Suppressor macrophage (primary cell): ENCODE measurements at places on chromosomes 5 and 9.

DNA sequence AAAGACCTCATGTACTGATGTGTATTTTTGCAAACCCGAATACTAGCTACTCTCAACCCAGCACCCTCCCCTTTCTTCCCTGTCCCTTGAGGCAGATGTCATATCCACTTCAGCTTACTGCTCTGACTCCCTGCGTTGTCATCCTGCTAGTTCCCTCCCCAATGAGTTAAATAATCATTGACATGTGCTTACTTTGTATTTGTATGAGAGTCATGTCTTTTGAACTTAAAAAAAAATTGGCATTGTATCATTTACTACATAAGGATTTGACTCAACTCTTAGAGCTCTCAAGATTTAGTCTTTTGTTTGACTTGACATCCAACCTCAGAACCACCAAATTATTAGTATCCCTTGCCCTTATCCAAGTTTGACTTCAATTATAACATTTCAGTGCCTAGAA is 219.7 kb upstream of the TUT7 start:
- DNase-seq = no peak

DNA sequence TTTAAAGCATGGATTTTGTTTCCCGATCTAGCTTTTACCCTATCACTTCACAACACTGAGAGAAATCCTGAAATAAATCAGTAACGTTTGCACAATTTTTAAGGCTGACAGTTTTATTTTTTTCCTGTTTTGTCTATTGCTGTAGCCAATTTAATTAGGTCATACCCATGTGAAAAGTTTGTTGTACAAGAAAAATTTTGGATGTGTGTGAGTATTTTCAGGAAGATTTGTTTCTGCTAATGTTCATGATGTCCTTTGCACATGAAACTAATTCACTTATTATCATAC is 237.8 kb downstream of the ARRDC3 start:
- no peak for DNase-seq

GRCh38 chr9:133715295-133715865 is 22.8 kb downstream of the SARDH start:
- DNase-seq = no peak

DNA sequence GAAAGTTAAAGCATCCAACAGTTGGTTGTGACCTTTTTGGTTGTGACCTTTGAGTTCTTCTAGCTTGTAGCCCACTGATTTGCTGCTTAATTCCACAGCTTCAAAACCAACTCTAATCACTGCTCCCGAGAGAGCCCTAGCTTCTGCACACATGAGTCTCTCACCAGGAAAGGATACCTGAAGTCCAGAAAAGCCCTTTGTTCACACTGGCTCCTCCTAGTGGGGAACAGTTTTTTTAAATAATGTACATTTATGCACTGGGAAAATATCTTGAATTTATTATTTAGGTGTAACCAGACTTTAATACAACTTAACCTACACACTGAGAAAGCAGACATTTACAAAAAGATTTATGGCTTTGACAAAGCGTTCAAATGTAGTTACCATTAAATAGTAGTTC is 120.2 kb upstream of the CCDC152 start:
- DNase-seq = peak; percentile 12

DNA sequence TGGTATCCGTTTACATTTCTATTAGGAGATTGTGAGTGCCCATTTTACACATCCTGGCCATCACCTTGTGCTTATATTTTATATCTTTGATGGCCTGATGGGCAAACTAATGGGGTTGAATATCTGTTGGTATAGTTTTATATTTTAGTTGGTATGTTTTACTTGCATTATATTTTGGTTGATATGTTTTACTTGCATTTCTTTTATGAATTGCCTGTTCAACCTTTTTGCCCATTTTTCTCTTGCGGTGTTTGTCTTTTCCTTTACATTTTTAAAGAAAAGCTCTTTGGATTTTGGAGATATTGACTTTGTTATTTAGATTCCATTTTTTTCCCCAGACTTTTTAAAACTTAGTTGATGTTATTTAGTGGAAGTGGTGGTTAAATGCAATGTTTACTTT is 14.6 kb downstream of the ZNF618 start:
- no peak for DNase-seq

- DNase-seq = peak; percentile 53
Measured at GRCh38 chr5:121968910-121969607, 7.3 kb downstream of the SRFBP1 start.

DNA sequence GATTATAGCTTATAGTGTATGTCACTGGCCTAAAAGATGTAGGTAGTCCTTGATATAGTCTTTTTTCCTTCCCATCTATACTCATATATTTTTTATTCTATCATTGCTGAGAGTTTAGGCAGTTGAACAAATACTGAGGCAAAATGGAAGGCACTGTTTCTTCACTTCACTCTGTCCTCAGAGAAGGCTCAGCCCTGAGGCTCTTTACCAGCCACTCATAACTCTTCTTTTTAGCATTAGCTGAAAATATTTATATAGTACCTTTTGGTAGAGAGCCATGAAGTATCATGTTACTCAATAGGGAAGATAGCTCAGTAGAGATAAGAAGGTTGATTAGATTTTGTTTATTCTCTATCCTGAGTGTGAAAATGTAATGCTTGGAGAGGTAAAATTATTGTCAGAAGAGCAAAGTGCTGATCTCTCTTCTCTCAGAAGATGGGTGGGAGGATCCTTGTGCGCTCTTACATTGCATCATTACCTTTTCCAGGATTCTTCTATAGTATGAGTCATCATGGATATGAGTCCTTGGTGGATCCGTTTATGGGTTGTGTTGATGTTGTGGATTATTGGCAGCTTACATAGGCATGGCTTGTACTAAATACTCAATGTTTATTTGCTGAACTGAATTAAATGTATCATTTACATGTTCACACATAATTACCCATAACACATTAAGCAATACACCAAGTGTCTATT is 88.1 kb downstream of the ANXA1 start:
- no peak for DNase-seq

GRCh38 chr9:36745977-36746376 is 173.3 kb downstream of the MELK start:
- DNase-seq = no peak

- DNase-seq = no peak
Measured at GRCh38 chr5:74647096-74647495, 6.6 kb upstream of the ENC1 start.

DNA sequence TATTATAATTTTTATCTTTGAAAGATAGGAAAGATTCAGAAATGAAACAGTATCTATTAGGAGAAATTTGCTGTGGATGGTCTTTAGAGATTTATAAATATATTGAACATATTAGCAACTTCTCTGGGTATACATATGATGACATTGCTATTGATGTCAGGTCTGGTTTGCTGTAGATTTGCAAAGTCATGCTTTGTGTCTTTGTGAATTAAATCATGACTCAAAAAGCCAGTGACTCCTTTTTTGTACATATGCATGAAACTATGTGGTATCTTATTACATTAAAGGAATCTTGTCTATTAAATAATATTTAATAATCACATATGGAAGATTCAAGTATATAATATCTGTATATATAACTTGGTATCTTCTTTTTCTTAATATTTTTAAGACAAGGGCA is 141.9 kb downstream of the ST8SIA4 start:
- DNase-seq = no peak

DNA sequence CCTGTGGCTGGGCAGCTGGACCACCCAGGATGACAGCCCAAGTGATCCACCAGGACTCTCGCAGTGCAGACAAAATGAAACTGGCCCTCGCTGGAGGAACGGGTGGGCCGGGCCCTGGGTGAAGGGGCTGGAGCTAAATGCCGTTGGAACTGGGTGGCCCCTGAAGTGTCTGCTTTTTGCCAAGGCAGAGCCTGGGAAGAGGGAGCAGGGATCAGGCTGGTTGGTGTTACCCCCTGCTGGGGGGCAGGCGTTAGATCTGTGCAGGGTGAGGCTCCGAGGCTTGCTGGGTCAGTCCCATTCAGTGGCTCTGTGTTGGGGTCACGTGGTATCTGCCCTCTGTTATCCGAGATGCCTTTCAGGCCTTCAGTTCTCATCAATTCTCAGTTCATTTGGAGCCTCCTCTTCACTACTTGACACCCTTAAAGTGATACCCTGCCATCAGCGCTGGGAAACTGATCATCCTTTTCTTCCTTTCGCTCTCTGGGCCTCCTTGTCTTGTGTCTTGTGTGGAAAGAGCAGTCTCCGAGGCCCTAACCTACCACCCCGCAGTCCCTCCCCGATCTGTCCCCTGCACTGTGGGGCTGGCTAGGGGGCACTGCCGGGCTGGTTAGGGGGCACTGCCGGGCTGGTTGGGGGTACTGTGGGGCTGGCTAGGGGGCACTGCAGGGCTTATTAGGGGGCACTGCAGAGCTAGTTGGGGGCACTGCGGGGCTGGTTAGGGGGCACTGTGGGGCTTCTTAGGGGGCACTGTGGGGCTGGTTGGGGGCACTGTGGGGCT is 37.3 kb downstream of the COL5A1 start:
- DNase-seq = no peak

GRCh38 chr9:114682846-114683245 is 854 bp upstream of the TEX48 start:
- no peak for DNase-seq

- no peak for DNase-seq
Measured at GRCh38 chr5:132487841-132488555, 2.6 kb downstream of the IRF1 start.

- DNase-seq = no peak
Measured at GRCh38 chr9:14311171-14311949, 2.6 kb downstream of the NFIB start.

- DNase-seq = no peak
Measured at GRCh38 chr5:78576376-78576775, 72.2 kb downstream of the LHFPL2 start.

GRCh38 chr5:67548520-67549295 is 352.1 kb upstream of the CD180 start:
- no peak for DNase-seq

DNA sequence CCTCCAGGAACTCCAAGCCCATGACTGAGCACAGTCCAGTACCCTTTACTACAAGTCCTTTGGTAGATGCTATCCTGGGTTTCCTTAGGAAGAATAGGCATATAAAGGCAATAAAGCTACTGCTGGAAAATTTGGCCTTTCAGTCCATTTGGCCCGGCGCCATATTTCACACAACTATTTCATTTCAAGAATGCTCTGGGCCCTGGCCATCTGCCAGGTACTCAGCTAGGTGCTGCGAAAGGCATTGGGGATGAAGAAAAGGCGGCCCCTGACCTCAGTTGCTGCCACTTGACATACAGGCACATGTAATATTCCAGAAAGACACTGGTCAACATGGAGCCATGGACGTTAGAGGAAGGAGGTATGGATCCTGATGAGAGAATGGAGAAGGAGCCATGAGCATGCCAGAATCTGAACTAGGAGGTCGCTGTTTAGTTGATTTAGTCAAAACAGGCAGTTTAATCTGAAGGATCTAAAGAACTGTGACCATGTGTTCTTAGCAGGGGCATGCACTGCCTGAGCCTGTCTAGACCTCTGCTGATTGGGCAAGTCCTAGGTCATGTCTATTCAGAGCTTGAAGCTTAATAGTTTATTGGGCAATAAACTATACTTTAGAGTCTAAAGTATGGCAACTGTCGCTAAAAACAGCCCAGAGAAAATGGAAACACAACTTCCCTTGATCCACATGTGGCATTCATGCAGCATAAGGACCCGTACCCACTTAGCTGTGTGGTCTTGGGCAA is 149.3 kb downstream of the MELK start:
- DNase-seq = no peak

DNA sequence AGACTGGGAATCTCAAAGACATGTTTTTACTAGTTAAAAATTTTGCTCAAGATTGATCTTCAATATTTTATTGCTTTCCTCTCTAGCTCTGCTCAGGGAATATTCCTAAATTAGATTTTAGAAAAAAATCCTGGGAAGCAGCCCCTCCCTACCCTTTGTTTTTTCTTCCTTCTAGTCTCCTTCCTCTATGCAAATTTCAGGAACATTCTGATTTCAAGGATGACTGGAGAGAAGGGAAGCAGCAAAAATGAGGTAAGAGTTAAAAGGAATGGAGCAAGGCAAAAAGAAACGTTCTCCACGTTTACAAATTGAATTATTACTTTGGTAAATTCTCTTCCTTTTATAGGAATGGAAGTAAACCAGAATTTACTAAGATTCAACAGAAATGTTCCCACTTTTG is 493.4 kb upstream of the TUSC1 start:
- no peak for DNase-seq

DNA sequence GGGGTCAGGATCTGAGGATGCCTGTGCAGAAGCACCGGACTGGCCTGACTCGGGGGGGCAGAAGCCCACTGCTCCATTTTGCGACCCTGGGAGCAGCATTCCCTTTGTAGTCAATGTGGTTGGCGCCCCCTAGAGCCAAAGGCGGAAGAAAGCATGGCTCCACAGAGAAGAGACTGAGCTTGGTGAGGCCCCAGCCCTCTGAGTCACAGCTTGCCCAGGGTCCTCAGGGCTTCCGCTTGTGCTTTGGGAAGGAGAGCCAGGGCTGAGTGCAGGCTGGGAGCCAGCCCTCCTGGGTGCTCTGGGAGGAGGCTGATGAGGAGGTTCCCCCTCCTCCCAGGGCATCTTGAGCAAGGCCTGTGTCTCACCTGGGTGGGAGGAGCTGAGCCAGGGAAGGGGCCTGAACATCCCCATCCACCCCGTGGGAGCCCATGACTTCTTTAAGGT is 5.5 kb upstream of the AQP3 start:
- DNase-seq = peak; percentile 64
